ENCODE measurements at places on chromosomes 5 and 9.

- no peak for DNase-seq
Observed at GRCh38 chr9:26142201-26142600, 464.0 kb upstream of the TUSC1 start.

DNA sequence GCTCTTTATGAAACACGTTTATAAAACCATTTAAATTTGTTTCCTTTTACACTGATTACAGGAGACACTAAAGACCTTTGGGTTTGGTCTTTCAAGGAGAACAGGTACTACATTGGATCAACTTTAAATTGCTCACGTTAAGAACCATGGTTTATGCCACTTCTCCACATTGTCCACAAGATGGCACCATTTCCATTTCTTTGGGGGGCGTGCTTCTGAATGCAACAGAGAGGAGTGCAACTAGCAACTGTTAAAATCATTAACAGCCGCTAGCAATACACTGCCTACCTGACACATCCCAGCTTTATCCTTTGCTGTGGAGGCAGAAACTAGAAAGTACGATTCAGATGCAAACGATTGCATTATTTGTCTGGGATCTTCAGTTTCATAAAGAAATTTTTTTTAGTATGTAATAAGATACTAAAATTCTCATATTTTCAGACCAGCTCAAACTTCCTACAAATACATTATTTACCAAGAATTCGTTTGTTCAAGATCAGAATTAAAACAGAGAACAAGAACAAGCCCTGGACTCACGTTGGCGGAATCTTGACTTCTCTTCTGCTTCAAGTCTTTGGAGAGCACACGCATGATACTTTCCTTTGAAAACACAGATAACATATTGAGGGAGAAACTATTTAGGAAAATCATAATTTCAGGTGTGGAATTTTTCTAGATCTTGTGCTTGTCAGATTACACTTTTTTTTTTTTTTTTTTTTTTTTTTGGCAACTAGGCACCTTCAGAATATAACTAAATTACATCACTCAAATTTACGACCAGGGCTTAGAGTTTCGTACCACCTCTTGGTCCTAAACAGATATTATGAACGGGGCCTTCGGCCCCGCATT lies 702 bp downstream of the CDC20B start:
- peak; percentile 87 for DNase-seq

DNA sequence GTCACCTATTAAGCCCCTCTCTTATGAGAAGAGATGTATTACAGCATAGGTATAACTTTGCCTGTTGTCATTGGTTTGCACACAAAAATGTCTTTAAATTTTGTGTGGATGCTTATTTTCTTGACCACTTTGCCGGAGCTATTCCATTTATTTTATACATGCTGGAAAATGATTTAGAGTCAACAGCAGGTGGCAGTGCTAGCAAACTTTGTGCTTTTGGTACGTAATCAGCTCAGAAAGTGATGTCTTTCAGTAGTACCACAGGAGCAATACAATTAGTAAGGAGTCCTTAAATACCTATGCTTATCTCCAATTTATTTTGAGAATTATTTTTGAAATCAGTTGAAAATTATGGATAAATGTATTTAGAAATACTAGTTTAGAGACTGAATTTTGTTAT lies 19.8 kb upstream of the NUDT12 start:
- DNase-seq = peak; percentile 69

DNA sequence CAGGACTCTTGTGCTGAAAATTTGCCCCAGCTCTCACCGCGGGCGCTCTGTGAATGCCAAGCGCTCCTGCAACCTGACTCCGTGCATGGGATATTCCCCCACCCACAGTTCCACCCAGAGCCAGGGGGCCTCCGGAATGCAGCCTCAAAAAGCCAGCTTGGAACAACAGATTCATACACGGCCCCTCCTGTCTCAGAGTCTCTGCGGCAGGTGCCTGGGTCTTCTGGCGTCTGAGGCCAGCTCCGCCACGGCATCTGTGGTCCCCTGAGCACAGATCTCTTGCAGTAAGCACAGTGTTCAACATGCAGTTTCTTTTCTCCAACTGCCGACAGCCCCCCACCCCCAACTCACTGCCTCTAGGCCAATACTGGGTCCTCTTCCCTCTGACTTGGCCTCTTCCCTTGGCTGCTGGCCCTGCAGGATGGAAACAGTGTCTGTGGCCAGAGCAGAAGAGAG lies 355.7 kb upstream of the IRX2 start:
- DNase-seq = no peak

DNA sequence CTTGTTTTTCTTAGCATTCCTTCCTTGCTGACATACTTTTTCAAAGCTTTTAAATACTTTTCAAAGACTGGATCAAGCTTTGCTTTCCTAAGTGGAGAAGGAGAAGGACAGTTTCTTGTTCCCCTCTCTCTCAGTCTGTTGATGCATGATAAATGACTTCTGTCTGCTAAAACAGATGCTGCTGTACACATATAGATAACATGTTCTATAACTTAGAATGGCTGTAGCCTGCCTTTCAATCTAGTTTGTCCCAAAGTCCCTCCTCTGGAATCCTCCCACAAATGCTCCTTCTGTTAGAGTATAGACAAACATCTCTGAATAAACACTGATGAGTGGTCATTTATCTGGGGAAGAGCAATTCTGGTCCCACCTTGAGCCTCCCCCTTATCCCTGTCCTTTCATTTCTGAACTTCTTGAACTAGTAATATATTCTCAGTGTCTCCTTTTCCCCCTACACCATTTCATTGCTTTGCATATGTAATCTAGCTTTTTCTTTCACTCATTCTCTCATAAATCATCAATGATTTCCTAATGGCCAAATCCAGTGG lies 5.4 kb upstream of the HEMGN start:
- no peak for DNase-seq

DNA sequence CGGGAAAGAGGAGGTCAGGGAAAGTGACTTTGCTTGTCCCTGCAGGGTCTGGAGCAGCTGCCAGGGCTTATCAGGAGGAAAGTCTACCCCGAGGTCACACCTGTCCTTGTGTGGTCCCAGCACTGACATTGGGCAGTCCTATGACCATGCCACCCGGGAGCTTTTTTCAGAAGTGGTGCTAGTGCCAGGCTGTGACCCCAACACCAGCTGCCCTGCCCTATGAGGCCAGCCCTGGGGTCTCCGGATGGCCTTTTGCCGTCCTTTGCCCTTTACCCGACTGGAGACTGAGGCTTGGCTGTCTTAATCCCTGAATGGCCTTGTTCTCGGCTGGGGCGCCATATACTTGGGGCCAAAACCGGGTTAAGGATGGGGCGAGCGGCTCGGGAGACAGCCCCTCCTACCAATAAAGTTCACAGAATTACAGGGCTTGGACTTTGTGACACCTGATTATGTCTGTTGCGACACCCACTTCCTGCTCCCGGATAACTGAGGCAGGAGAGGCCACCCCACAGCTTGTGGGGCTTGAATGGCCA lies 22.2 kb upstream of the SLC9A3 start:
- no peak for DNase-seq

- DNase-seq = no peak
Observed at GRCh38 chr5:128762661-128763306, 202.5 kb upstream of the SLC27A6 start.

DNA sequence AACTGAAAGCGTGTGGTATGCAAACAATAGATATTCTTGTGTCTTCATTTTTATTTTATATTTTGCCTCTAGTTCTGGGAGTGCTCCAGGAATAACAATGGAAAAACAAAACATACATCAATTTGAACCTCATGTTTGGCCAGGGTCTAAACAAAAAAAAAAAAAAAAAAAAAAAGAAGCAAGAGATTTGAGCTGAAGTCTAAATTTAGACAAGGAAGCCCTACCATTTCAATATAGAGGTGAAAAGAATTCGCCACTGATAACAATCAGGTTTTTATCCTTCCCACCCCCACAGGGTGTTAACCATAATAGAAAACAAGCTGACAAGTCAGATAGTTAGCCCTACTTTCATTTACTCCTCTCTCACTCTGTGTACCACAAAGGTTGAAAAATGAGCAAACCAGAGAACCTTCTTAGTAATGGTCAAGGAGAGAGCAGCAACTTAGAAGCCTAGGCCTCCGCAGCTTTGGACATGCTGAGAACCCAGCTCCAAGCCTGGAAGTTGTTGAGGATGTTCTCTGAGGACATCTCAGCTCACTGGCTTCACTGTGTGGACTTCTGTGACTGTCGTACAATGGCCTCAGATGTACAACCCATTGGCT lies 118.2 kb upstream of the HMHB1 start:
- DNase-seq = no peak

GRCh38 chr5:82355496-82355895 lies 77.3 kb upstream of the RPS23 start:
- no peak for DNase-seq

- peak; percentile 76 for DNase-seq
Observed at GRCh38 chr9:15249042-15249818, 57.8 kb downstream of the TTC39B start.

- DNase-seq = no peak
Observed at GRCh38 chr5:7467179-7467578, 71.2 kb downstream of the ADCY2 start.

DNA sequence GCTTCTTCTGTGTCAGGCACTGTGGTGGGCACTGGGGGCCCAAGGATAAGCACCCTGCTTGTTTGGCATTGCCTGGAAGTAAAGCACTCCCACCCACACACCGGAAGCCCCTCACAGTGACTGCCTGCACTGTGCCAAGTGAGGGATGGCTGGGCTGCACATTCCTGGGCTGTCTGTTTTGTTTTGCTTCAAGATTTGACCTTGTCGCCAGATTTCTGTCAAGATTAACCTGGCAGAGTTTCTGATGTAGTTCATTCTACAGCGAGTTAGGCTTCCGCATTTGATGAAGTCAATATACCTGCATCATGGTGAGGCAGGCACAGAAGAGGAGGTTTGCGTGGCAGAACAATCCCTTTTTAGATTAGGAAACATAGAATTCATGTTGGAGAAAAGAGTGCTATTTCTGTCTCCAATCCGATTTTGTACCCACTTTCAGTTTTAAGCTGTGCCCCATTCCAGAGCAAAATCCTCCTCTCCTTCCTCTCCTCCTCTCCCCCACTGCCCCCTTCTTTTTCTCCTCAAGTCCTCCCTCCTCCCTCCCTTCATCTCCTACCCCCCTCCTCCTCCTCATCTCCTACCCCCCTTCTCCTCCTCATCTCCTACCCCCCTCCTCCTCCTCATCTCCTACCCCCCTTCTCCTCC lies 14.4 kb upstream of the BOD1 start:
- no peak for DNase-seq

GRCh38 chr5:154189256-154189818 lies 1.2 kb upstream of the GALNT10 start:
- peak; percentile 38 for DNase-seq

- DNase-seq = peak; percentile 44
Observed at GRCh38 chr5:169164481-169164925, 136.4 kb downstream of the SLIT3 start.

- DNase-seq = no peak
Observed at GRCh38 chr5:10440367-10440990, 1.2 kb upstream of the ROPN1L start.

- DNase-seq = no peak
Observed at GRCh38 chr9:124593651-124594058, 86.5 kb upstream of the NR5A1 start.

DNA sequence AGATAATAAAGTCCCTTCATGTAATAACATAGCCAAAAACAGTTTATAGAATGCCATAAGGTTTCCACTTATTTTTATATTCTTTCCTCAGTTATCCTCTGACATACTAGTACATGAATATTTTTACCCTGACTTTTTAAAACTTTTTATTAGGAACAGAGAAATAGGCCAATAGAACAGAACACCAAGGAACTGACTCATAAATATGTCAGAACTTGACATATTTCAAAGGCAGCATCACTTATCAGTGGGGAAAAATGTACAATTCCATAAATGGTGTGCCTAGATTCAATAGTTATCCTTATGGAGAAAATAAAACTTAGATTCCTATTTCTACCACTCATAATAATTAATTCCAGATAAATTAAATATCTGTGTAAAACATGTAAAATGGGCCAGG lies 9.4 kb downstream of the STARD4 start:
- DNase-seq = peak; percentile 10

DNA sequence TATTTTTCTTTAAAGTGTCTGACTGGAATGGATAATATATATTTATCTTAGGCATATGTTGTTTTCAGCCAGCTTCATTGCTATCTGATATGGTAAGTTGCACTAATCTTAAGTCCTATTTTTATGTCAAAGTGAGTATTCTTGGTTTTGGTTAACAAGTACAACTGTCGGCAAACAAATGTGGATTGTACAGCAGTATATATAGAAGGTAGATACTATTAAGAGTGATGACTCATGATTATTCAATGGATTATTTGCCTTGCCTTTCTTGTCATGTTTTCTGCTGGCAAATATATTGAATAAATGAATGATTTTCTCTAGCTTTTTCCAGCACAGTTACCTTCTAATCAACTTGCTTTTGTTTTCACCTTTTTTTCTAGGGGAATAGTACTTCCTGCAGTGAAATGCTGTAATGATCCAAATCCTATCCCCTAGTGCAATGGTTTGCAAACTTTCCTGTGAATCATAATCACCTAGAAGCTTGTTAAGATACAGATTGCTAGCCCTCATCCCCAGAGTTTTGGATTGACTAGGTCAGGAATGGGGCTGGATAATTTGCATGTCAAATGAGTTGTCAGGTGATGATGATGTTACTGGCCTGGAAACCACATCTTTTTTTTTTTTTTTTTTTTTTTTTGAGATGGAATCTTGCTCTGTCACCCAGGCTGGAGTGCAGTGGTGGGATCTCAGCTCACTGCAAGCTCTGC lies 60.8 kb upstream of the ARRDC3 start:
- peak; percentile 11 for DNase-seq

GRCh38 chr5:149280802-149281201 lies 9.1 kb downstream of the AFAP1L1 start:
- DNase-seq = no peak

DNA sequence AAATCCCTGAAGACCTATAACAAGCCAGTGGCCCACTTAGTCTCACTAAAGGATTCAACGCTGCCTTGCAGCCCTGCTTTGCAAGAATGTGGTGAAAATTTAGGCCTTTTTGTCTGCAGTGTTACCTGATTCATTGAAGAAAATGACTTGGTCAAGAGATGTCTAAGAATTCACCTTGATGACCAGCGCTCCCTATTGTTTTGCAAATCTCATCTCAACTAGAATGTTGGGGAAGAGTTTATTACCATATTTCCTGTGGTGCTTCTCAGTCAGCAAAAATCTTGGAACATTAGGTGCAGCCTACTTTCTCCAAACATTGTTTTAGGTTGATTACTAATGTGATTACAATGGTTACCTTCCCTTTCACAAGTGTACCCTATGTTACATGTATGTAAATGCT lies 53.5 kb downstream of the PLK2 start:
- peak; percentile 32 for DNase-seq

GRCh38 chr5:139474890-139475791 lies 4.3 kb downstream of the SMIM33 start:
- DNase-seq = peak; percentile 60
